ENCODE measurements at places on chromosomes 1 and 21. TPM values are rescaled to one million over a fixed set of nuclear protein-coding genes. Genes with fewer than 3 reads are reported as not detected.

GRCh38 chr1:163813251-163813650 is 491.5 kb downstream of the NUF2 start:
- DNase-seq, result no peak

GRCh38 chr21:44694776-44695175 is 2.2 kb upstream of the KRTAP10-12 start:
- no peak for DNase-seq

GORAB gene
- 7.8 TPM for total RNA-seq

DNA sequence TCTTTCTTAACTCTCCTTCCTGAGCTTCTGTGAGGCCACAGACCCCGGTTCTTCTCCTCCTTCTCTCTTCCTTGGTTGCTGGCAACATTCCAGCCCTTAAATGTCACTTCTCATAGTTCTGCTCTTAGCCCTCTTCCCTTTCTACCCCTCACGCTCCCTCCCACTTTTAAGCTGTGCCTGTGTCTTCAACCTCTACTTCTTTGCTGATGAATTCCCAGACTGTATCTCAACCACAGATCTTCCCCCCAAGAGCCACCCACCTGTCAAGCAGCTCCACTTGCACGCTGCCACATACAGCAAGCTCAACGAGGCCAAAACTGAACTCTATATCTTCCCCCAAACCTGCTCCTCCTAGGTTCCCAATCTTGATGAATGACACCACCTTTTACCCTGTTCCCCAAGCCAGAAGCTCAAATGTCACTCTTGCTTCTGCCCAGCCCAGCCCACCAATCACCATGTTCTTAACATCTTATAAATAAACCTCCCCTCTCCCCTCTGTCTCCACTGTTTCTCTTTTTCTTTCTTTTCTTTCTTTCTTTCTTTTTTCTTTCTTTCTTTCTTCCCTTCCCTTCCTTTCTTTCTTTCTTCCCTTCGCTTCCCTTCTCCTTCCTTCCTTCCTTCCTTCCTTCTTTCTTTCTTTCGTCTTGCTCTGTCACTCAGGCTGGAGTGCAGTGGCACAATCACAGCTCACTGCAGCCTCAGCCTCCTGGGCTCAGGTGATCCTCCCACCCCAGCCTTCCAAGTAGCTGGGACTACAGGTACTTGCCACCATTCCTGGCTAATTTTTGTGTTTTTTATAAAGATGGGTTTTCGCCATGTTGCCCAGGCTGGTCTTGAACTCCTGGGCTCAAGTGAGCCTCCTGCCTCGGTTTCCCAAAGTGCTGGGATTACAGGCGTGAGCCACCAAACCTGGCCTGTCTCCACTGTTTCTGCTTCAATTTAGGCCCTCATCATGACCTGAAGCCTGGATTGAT is 19.8 kb upstream of the PTP4A2 start:
- no peak for DNase-seq

- DNase-seq, result peak; percentile 99
Measured at GRCh38 chr1:184754476-184755225, at the start of gene EDEM3. TSS of gene EDEM3 (minus strand) at chr1:184754858. CDS start at chr1:184754646, 212 bp downstream.

EPHA8 gene
- total RNA-seq, result not detected

GRCh38 chr1:21613072-21613867 is 55.9 kb downstream of the RAP1GAP start:
- DNase-seq, result no peak

DNA sequence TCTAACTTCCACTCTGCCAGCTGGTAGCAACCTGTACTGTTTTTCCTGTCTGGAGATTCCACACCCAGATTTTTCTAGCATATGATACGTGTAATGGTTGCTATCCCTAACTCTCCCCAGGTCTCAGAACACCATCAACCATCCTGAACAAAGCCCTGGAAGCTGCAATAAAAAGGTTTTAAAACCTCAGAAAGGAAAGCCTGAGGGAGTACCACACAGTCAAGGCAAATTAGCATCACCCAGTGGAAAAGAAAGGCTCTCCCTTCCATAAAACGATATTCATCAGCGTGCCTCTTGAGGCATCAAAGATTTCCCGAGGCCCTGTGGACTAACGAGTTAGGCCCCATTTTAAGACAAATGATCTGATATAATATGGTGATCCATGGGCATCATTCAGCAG is 421.0 kb downstream of the ADGRL2 start:
- no peak for DNase-seq

NOS1AP gene
- total RNA-seq, result 3.5 TPM

DNA sequence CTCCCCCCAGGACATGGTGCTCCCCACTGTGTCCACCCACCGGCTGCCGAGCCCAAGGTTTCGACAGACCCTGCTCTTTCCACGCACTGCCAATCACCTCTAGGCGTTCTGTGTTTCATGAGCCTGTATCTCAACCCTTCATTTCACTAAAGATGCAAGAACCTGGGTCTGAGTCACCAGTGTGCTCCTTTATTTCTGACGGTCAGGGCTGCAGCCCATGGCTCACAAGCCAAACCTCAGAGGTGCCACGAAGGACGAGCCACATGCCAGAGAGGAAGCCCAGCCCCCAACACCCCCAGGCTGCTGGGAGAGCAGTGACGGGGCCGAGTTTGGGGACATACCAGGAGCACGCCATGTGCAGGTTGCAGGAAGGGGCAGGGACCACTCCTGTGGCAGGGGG is 79.2 kb upstream of the ARHGEF16 start:
- peak; percentile 46 for DNase-seq

- peak; percentile 89 for DNase-seq
Measured at GRCh38 chr1:227887697-227888403, 59.9 kb downstream of the WNT9A start.

GCSAML gene
- 0.05 TPM for total RNA-seq

DNA sequence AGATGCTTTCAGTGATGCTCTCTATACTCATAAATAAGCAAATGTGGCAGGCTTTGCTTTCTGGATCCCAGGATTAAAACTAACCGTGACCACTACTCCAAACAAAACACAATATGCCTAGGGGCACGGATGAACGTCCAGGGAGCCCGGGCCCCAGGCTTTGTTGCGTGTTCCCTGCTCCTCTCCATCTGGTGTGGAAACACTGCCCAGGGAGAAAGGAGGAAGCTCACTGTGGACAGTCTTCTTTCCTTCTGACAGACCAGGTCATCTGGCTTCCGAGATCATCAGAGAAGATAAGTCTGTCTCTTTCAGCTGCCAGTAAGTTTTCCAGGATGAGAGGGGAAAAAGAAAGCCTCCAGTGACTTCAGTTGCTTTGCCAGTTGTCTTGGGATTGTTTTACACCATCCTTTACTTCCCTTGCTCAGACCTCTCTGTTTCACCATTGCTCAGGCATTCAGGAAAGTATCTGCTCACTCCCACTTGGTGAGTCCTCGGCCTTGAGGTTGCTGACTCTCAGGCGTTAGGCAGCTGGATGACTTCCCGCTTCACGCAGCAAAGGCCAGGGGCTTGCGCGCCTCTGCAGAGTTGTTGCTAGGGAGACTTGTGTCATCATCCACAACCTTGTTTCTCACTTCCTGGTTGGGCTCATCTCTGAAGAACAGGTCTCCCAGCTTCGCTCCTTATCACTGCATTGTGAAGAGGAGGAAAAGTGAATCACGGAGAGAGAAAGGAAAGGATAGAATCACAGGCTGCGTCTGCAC is 20.6 kb upstream of the PGD start:
- DNase-seq, result peak; percentile 83

GBP4 gene
- 5.9 TPM for total RNA-seq

DNA sequence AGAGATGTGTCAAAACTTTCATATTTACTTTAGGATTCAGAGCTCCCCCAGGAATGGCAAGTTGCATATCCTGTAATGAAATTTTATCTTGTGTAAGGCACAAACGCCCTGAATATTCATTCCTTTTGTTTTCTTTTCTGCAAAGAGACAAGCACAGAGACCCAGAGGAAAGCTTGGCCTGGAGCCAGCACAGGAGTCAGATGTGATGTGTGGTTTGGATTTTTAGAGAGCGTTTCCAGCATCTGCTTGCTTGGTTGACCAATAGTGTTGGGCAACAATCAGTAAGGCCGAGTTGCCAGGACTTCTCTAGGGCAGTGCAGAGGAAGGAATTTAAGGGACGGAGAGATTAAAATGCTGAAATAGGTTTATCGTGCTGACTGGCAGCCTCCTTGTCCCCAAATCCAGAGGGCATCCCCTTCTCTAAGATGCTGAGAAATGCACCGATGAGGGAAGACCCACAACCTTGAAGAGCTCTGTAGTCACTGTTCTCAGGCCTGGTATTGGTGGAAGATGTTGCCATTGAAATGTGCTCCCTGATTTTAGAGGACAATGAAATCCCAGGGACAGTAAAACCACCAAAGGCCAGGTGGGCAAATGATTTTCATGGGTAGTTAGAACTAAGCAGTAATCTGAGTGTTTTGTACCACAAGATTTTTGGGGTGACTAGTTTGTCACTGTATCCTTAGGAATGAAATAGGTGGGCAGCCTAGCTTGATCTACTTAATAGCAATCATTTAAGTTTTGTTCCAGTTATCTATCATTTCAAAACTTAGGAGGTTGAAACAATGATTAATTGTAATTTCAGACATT is 37.9 kb upstream of the RHOU start:
- no peak for DNase-seq

COA6 gene
- 42.5 TPM for total RNA-seq

- no peak for DNase-seq
Measured at GRCh38 chr1:220682901-220683576, 7.1 kb upstream of the C1orf115 start.

Data from Right ventricle myocardium inferior (tissue), 1 donor.